ENCODE measurements at places on chromosomes 7 and 10.

DNA sequence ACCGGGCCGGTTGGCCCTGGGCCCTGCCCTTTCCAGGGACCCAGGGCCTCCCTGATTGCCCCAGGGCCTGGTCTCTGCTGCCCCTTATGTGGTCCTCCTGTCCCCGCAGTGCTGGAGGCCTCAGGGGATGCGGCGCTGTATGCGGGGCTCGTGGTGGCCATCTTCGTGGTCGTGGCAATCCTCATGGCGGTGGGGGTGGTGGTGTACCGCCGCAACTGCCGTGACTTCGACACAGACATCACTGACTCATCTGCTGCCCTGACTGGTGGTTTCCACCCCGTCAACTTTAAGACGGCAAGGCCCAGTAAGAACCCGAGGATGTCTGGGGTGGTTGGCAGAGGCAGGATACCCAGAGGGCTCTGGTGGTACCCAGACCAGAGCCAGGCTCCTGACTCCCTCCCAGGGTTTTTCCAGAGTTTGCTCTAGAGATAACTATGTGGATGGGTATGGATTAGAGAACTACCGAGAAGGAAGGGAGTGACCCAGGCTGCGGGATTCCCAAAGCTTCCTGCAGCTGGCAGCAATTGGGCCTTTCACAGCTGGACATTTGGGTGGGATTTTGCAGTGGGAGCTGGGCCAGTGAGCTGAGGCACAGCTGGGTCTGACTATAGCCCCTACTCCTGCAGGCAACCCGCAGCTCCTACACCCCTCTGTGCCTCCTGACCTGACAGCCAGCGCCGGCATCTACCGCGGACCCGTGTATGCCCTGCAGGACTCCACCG is 28.1 kb upstream of the SLC29A3 start:
- DNase-seq = no peak

DNA sequence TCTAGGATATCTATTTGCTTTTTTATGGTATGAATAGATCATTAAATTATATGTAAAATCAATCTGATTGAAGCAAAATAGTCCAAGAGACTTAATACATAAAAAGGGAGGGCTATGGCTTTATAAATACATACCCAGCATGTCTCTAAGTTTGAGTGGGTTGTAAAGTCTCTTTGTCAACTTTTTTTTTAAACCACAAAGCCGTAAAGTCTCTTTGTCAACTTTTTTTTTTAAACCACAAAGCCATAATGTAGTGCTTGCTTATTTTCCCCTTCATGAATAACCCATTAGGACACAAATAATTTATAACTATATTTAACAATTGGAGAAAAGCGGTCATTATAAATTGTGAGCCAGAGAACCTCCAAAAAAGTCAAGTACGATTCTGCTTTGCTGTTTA is 5.7 kb downstream of the HECTD2 start:
- DNase-seq = no peak

- DNase-seq = no peak
Measured at GRCh38 chr10:7264313-7264756, 146.5 kb downstream of the SFMBT2 start.

DNA sequence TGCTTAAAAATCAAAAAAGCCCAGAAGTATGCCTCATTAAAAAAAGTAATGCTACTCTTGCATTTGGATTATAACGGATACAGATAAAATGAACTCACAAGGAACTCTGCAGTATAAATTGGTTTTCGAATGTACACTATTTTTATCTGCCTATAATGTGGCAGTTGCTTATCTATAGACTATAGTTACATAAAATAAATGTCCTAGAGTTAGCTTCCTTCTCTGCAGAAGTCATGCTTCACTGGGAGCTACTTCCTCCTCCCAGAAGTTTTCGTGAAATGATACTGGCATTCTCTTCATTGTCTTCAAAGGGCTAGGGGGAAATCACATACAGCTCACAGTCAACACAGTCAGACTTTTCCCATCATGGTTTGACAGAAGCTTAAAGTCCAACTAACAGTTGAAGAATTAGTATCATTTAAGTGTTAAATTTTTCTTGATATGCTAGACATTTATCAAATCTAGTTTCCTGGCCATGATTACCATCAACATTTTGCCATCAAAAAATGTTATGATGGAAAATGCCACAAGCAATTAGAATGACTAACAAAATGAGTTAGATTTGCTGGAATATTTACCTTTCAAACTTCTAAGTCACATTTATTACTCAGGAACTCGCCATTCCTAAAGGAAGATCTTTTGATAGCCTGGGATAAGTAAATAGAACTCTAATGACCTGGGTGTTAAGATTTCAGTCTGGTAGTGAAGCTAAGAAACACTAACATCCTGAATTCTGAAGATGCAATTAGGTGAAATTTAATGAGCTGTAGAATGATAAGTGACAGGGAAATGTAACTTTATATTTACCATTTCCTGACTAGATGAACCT is 87.3 kb upstream of the TRIL start:
- DNase-seq = no peak

DNA sequence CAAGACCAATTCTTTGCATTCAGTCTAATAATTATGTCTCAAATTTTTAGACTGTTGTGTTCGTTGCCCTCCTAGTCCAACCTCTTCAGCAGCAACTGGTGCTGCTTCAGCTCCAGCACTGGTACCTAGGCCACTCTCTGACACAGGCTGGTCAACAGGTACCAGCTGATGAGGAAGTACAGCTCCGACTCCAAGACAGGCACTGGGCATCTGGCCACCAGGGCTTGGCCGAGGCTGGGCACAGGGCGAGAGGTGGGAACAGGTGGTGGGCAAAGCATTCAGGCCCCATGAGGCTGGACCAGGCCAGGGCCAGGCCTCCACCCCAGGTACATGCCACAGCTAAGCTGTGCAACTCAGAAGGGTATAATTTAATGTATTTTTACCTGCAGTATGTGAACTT is 151.5 kb upstream of the AGR3 start:
- DNase-seq = no peak

- DNase-seq = no peak
Measured at GRCh38 chr10:70513848-70514309, 35.3 kb downstream of the PALD1 start.

DNA sequence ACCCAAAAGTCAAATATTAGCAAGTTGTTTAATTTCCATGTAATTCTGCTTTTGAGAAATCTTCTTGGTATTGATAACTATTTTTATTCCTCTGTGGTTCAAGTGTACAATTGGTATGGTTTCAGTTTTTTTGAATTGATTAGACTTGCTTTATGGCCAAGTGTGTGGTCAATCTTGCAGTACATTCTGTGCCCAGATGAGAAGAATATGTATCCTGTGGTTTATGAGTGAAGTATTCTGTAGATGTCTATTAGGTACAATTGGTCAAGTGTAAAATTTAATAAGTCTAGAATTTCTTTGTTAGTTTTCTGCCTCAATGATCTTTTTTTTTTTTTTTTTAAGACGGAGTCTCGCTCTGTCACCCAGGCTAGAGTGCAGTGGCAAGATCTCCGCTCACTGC is 36.6 kb upstream of the C7orf33 start:
- no peak for DNase-seq

GRCh38 chr10:11081408-11081807 is 63.7 kb downstream of the CELF2 start:
- DNase-seq = no peak

GRCh38 chr7:113013761-113014449 is 72.7 kb downstream of the GPR85 start:
- DNase-seq = no peak

- no peak for DNase-seq
Measured at GRCh38 chr10:110533149-110533548, 34.3 kb upstream of the SMC3 start.

- DNase-seq = no peak
Measured at GRCh38 chr10:70694418-70695141, 22.3 kb downstream of the ADAMTS14 start.

DNA sequence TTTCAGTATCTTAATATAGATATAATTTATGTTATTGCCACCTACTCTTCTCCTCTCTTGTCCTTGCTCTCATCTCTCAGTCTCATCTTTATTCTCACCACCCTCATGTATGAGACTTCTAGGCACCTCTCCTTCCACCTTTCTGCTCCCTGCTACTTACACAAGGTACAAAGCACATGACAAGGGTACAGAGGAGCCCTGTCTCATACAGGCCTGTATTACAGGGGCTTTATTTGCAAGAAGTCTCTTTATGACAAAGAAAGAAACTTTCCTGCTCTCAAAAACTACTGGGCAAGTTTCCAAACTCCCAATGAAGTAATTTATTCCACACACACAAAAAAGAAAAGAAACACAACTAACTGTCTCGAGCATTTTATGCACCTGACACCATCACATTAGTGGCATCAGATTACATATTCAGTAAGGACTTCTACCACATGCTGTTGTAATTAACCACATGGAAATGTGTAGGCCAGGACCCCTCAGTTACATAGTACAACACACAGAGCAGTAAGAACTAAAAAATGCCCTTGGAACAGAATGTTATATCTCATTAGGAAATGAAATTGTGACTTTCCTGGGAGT is 253.1 kb downstream of the FZD1 start:
- DNase-seq = no peak

GRCh38 chr7:48931481-48931880 is 7.1 kb downstream of the CDC14C start:
- DNase-seq = no peak

GRCh38 chr10:28839600-28840007 is 162.3 kb downstream of the BAMBI start:
- no peak for DNase-seq

- DNase-seq = no peak
Measured at GRCh38 chr7:30430777-30431176, 47.8 kb downstream of the NOD1 start.

GRCh38 chr10:51747216-51747615 is 47.8 kb upstream of the CSTF2T start:
- DNase-seq = no peak

DNA sequence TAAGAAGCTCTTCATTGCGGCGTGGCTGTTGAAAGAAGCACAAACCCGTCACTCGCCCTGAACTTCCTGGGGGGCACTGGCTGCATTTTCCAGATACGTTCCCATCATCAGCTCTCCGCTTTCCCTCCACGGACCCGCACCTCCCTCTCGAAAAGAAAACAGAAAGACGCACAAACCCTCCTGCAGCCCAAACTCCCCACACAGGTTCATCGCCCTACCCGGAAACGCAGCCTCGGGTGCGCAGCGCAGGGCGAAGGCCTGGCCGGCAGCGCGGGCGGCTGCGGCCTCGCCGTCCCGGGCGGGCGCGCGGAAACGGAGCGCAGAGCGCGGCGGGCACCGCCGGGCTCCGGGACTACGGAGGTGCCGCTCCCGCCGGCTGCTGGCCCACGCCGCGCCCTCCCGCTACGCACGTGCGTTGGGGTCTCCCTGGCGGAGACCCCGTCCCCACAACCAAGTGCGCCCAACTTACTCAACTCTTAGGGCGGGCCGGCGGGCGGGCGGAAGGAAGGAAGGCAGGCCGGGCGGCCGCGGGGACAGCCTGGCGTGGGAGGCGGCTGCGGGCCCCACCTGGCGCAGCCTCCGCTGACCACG is 822 bp downstream of the ZNF800 start:
- peak; percentile 26 for DNase-seq

- DNase-seq = no peak
Measured at GRCh38 chr10:76463111-76463510, 1031.7 kb downstream of the LRMDA start.

GRCh38 chr10:124416733-124417132 is 2.0 kb downstream of the OAT start:
- no peak for DNase-seq

DNA sequence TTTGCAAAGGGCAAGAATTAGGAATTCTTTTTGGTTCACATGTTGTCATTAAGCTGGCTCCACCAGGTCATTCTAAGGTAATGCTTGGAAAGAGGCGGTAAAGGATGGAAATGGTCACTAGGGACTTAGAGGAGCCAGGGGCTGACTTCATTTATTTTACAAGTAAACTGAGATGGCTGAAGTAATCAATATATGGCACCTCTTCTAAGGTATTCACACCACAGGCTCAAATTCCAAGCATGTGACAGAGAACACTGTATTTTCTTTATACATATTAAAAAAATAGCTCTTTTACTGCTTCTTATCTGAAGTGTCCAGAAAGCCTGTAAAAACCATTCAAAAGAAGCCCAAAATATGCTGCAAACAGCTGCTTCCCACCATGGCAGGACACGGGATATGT is 239.0 kb downstream of the GLI3 start:
- DNase-seq = no peak
